ENCODE measurements at places on chromosomes 2 and 18.

- no peak for DNase-seq
Observed at GRCh38 chr18:3055186-3055728, 42.3 kb upstream of the LPIN2 start.

DNA sequence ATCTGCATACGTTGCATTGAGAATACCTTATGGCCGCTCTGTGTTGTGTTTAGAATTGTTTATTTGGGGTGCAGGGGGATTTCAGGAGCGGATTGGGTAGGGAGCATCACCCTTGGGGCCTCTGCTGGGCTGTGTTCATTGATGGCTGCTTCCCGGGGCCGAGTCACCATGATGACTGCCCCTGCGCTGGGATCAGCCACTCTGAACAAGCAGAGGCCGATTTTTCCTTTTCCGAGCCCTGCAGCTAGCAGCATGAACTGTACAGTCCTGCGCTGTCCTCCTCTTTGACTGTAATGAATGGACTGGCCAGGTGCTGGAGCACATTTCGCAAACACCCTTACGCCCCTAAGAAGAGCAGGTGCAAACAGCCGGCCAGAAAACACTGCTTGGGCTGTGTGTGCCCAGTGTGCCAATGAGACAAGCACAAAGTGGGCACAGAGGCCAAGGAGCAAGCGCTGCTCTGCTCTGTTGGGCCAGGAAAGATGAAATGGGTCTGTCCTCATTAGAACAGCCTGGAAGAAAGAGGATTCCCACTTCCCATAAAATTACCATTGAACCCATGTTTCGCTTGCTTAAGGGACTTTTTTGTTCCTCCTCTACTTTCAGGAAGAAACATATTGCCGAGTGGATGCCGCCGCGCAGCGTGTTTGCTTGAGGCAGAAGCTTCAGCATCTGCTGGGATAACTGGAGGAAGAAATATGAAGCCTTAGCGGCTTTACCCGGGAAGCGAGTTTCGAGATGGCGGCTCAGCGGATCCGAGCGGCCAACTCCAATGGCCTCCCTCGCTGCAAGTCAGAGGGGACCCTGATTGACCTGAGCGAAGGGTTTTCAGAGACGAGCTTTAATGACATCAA lies 82.7 kb downstream of the SH3BP4 start:
- no peak for DNase-seq

DNA sequence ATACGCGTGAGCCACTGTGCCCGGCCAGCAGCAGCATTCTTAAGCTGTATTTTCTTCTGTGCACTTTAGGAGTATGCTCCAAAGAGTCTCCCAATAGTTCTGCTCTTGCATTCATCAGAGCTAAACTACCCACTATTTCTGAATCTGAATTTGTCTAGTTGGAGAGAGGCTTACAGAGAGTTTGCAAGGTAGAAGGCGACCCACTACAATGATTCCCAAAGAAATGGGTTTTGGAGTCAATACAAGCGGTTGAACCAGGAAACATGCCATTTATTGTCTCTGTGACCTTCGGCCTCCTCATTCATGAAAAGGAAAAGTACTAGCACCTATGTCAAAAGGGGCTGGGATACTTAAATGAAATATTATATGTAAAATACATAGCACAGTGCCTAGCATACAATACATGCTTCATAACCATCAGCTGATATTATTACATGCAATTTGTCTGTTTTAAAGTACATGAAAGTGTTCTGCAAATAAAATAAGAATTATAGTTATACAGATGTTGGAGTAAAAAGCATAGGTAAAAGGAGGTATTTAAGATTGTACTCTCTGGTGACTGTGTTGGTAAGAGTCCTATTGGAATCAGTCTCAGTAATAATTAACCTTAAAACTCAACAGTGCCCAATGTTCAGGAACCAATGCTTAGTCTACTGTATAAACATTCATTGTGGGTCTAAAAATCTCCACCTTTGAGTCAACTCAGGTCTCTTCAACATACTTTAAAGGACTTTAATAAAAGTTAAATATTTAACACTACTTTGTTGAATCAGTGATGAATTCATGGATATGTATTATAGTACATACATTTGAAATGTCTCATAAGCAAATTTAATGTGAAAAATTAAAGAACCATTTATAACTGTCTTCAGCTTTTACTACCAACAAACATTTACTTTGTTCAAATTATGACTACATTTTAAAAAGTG lies 89.8 kb upstream of the GRB14 start:
- no peak for DNase-seq

DNA sequence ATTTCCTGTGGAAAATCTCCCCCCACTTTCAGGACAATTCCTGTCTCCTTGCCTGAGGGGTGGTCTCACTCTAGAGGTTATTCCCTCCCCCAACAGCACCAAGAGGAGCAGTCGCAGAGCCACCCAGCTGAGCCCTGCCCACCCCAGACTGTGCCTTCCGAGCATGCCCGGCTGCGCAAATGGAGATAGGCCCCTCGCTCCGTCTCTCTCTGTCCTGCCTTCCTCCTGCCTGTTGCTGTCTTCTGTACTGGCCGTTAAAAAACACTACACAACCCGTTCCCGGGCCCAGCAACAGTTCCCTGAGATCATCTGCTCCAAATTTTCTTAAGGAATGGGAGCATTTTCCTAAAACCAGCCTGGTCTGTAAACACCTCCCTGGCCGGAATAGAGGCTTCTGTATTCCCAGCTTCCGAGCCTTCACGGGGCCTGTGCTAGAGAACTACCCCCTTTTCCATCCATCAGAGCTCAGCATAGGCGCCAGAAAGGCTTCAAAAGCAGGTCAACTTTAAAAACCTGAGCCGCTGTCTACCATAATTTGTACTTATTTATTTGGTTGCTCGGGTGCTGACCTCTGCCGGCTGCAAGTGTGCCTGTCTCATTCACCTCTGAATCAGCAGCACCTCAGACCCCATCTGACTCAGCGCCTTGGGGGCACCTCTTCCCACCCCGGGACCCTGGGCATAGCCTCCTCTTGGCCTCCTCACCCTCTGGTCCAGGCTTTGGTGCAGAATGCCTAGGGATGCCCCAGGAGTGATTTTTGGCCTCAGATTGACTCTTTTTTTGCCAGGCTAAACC lies 159.4 kb downstream of the PXDN start:
- DNase-seq, result no peak
